ENCODE measurements at places on chromosomes 12 and 14.

DNA sequence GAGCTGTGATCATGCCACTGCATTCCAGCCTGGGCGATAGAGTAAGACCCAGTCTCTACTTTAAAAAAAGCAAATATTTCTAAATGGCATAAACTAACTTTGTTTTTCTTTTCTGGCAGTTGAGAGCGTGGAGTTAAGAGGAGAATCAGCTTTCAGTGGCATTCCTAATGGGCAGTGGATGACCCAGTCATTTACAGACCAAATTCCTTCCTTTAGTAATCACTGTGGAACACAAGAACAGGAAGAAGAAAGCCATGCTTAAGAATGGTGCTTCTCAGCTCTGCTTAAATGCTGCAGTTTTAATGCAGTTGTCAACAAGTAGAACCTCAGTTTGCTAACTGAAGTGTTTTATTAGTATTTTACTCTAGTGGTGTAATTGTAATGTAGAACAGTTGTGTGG, 21.2 kb downstream of the TDG start:
- DNase-seq = no peak

GRCh38 chr12:119088685-119089379, 89.9 kb upstream of the HSPB8 start:
- no peak for DNase-seq

DNA sequence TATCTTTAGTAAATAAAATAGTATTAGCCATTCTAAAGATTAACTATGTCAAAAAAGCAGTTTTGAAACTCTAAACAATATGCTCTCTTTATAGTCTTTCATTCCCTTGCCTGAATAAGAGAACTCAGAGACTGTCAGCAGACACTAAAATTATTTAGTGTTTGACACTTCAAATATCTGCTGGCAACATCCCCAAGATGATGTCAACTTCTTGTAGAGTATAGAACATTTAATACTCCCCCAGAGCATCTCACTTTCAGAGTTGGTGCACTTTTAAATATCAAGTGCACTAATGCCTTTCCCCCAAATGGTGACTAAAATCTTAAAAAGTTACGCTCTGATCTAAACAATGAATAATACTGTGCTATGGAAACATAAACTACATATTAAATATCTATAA, 374.9 kb downstream of the SLC6A15 start:
- DNase-seq = no peak

DNA sequence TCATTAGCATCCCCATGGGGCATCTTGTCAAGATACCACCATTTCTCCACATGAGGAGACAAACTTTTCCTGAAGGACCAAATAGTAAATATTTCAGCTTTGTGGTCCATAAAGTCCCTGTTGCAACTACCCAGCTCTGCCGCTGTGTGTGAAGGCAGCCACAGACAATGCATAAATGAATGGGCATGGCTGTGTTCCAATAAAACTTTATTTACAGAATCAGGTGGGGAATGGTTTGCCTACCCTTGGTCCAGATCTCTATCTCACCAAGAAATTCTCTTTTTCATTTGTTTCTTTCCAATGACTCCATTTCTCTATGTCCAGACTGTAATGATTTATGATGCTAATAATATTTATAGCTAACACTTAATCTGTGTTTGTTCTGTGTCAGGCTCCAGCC, 409.3 kb upstream of the TBX3 start:
- no peak for DNase-seq

GRCh38 chr14:34676516-34677211, 37.7 kb downstream of the CFL2 start:
- no peak for DNase-seq

DNA sequence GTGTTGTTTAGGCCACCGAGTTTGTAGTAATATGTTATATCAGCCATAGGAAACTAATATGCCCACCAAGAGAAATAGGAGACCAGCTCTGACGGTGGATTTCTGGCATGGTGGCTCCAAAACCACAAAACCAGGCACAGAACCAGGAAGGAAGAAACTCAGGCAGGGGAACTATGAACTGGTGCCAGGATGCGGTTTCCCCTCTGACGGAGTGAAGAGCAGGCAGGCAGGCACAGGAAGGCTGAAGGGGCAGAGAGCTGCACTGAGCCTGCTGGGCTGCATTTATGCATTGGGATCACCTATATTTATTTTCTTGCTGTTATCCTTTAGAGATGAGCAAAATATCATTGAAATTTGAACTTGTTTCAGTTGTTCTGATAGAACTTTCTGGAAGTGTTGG, 479.4 kb downstream of the VRK1 start:
- no peak for DNase-seq

DNA sequence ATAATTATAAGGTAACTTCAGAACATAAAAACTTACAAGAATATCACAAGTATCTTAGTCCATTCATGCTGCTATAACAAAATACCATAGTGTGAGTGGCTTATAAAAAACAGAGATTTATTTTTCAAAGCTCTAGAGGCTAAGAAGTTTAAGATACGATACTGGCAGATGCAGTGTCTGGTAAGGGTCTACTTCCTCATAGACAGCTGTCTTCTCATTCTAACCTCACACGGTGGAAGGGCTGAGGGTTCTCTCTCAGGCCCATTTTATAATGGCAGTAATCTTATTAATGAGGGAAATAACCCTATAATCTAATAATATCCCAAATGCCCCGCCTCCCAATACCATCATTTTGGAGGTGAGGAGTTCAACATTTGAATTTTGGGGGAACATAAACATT, 23.7 kb upstream of the OSBPL8 start:
- DNase-seq = no peak

- no peak for DNase-seq
These were observed 50.9 kb downstream of the IGF1 start for GRCh38 chr12:102429211-102430154.

GRCh38 chr12:96425951-96426350, 25.7 kb upstream of the CDK17 start:
- DNase-seq = no peak

DNA sequence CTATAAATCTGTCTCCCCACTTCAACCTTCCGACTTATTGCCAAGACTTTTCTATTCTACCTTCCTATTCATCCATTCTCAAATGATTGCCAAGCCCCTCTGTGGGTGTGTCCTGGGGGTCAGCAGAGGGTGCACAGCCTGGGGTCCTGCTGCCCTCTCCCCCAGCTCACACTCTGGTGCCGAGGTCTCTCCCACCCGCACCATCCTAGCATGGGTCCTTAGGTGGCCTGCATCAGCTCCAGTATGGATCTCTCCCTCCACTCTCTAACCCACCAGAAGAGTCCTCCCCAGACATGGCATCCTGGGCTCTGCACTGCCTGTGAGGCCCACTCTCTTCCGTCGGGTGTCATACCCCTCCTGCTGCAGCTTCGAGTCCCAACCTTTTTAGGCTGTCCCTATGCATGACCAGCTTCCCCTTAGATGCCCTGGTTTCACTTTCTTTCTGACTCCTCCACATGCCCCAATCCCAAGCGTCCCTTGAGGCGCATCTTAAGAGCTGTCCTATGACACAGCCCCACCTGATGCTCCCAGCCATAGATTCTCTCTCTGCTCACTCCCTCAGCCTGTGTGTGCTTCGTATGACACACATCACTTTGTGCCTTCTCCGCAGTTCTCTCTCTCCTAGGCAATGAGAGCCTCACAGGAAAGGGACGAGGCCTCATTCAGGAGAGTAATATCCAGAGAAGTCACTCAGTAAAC, 43.9 kb downstream of the GIT2 start:
- no peak for DNase-seq

GRCh38 chr14:20470603-20470901, 1.3 kb downstream of the PNP start:
- no peak for DNase-seq

GRCh38 chr12:89969093-89969492, 260.5 kb upstream of the ATP2B1 start:
- no peak for DNase-seq

- no peak for DNase-seq
These were observed 3.6 kb downstream of the UBC start for GRCh38 chr12:124910561-124911478.

- DNase-seq = peak; percentile 27
These were observed 60.6 kb upstream of the TCL1A start for GRCh38 chr14:95774265-95775160.

GRCh38 chr14:84922370-84922769, 607.6 kb upstream of the FLRT2 start:
- no peak for DNase-seq

DNA sequence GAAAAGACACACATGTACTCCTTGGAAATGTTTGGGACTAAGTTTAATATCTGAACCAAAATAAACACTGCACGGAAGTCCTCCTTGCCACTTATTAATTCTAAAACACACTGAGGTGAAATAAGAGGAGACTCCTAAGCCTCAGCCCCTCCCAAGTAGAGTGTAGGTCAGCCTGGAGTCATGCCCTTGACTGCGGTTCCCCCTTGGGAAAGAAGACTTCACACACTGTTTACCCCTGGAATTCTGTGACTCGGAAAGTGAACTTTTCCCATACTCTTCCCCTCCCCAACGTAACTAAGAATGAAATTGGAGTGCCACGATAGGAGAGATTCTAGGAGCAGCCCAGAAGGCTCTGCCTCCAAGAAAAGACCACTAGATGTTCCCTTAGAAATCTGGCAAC, 8.6 kb upstream of the TFCP2 start:
- DNase-seq = no peak

- DNase-seq = no peak
These were observed 14.6 kb upstream of the UBC start for GRCh38 chr12:124928912-124929530.

- DNase-seq = no peak
These were observed 306.6 kb downstream of the DAD1 start for GRCh38 chr14:22282417-22282816.

Measured in activated CD4-positive, alpha-beta T cell treated with anti-CD3 and anti-CD28 coated beads, Interleukin-2, amount 50 U/mL, for 4 hours (primary cell).